ENCODE measurements at places on chromosomes 13 and 19.

DNA sequence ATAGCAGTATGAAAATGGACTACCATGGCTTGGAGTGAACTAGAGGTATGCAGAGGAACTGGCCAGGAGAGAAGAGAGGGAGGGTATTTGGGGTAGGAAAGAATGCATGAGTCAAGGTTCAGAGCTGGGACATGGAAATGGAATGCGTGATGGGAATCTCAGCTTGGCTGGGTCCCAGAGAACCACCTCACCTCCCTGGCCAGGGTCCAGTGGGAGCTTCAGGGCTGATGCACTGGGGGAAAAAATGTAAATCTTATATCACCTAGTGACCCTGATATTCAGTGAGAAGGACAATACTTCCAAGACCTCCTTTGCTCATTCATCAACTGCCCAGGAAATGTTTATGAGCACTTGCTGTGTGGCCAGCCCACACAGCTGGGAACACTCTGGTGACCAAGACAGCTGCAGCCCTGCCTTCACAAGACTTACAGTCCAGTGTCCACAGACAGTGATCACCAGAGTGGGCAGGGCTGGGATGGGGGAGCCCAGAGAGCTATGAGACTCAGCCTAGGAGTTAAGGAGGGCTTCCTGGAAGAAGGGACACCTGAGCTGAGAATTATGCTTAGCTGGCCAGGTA, 12.8 kb downstream of the IGSF23 start:
- DNase-seq, result peak; percentile 56

- no peak for DNase-seq
Measured at GRCh38 chr13:26557051-26557392, 461 bp upstream of the WASF3 start.

GRCh38 chr13:98844021-98844420, 91.5 kb upstream of the SLC15A1 start:
- no peak for DNase-seq

GRCh38 chr19:22052644-22053013, 345 bp downstream of the ZNF257 start:
- peak; percentile 48 for DNase-seq

GRCh38 chr19:45234089-45234869, 10.9 kb downstream of the EXOC3L2 start:
- DNase-seq, result no peak

- DNase-seq, result no peak
Measured at GRCh38 chr13:94993616-94994015, 281.3 kb upstream of the SOX21 start.

DNA sequence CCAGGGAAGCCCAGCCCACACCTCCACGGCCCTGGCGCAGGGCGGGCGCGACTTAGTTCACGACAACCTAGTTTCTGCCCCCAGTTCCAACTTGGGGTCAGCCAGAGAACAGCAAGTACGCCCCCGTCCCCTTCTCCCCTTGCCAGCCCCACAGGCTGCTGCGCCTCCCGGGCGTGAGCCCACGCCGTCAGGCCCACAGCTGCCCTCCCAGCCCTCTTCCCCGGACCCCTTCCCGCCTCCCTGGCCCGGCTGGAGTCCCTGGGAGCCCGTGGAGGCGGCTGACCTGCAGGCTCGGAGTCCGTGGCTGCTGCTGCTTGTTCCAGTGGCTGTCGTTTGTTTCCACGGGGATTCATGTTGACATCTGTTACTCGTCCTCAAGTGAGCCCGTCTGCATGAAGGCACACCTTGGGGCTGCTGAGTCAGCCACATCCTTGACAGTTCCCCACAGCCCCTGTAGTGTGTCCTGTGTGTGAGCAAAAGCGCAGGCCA, 86.0 kb downstream of the ATP11A start:
- DNase-seq, result no peak

DNA sequence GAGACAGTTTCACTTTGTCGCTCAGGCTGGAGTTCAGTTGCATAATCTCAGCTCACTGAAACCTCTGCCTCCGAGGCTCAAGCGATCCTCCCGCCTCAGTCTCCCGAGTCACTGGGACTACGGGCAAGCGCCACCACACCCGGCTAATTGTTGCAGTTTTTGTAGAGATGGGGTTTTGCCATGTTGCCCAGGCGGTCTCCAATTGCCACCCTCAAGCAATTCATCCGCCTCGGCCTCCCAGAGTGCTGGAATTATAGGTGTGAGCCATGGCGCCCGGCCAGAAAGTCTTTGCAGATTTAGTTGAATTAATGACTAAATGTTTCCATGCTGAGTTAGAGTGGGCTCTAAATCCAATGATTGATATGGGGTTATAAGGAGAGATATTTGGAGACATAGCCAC, 4.5 kb upstream of the CADM4 start:
- DNase-seq, result no peak

DNA sequence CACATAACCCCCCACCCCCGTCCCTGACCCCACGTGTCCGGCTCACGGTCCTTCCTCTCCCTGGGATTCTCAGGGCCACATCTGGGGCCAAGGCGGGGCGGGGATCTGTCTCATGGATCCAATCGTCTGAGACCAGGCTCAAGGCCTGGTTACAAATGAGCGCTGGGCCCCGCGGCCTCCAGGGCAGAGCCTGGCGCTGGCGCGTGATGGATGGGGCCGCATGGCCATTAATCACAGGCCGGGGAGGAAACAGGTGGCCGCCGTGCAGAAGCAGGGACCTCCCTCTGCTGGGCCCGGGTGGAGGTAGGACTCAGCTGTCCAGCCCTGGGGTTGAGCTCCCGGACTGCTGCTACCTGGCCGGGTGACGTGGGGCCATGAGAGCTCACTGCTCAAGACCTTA, 5.8 kb upstream of the TLE5 start:
- peak; percentile 90 for DNase-seq

DNA sequence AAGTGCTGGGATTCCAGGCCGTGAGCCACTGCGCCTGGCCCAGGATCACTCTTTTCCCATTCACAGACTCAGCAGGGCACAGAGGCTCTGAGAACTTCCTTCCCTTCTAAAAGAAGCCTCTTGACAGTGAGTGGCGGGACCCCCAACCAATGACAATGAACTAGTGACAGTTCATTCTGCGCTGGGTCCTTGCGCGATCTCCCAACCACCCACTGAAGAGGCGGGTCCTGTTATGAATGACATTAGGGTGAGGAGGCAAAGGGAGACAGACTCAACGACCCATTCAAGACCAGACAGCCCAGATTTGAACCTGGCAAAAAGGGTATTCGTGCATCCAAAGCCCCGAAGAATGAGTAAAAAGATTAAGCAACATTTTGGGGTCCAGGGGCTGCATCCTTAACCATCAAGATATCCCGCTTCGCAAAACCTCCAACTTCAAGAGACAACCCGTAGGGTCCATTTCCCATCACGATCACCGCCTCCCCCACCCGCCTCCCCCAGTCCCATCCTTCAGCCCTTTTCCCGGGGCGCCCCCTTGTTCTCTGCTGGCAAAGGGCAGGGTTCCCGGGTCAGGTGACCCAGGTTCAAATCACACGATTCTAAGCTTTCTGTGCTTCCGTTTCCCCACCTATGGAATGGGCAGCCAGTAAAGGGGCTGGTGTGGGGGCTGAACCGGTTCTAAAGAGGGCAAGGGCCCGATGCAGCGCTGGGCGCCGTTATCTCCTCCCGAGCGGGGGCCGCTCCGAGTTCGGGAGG, 719 bp downstream of the SUGP2 start:
- peak; percentile 96 for DNase-seq

GRCh38 chr19:17479325-17479791, 9.0 kb downstream of the SLC27A1 start:
- DNase-seq, result no peak

DNA sequence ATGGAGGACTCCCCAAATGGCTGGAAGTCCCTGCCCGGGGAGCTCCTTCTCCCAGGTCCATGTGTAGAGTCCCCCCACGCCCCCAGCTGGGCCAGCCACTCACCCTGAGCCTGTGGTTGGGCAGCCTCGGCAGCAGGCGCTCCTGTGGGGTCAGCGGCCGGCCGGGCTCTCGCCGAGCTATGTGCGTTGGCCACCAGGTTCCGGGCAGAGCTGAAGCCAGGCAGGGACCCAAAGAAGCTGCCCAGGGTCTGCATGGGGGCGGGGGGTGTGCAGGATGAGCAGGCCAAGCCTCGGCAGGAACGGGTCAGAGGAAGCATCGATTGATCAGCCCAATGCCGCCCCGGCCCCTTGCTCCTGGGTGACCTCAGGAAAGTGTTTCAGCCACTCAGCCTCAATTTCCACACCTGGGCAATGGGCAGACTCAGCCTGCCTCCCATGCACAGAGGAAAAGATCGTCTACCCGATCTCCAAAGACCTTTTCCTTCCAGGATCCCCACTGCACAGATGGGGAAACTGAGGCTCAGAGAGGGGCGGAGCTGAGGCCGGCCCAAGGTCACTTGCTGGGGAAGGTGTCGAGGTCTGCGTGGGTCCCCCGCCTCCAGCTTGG, 732 bp downstream of the PLIN4 start:
- no peak for DNase-seq

GRCh38 chr19:912181-913079, 589 bp downstream of the R3HDM4 start:
- peak; percentile 42 for DNase-seq

DNA sequence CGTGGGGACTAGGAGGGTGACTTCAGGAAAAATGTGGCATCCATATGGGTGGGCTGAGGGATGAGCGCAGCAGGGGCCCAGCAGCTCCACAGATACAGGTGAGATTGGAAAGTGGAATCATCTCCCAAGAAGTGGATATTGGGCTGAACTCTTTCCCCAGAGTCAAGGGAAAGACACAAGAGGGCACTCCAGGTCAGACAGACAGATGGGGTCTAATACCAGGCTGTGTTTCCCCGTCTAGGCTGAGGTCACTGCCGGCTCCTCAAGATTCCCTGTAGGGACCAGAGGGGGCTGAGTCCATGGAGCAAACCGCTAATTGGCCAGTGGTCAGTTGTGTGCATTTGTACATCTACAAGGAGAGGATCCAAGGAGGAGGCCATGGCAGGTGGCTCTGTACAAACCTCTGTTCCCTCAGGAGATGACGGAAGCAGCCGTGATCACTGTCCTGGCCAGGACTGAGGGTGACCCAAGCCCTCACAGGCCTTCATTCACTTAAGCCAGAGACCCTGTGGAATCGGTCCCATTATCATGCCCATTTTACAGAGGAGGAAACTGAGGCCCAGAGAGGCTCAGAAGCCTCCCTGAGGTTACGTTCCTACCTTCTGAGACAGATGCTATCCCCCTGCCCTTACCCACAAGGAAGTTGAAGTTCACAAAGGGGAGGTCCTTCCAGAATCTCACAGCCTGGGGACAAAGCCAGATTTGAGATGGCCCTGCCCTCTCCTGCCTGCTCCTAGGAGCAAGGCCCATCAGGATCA, 14.9 kb upstream of the IGLON5 start:
- DNase-seq, result no peak
